ENCODE measurements at places on chromosomes 4 and X.

DNA sequence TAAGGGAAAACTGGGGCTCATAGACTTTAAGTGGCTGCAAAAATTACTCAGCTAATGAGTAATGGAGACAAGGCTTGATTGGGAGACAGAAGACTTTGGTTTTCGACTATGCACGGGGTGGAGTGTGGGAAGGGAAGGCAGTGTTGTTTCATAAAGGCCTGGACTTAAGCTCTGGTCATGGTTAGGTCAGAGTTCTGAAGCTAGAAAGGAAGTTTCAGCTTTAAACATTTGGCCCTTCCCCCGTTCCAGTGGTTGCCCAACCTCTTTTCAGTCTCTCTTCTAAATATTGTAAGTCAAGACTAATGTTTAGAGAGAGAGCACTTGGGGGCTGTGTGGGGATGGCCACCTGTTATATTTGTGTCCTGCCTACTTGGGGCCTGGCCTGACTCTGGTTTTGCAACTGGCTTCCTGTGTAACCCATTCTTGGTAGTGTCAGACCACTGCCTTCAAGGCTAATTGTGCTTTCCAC is 21.0 kb downstream of the MSN start:
- no peak for DNase-seq

GRCh38 chr4:99351487-99351886 is 1.1 kb downstream of the ADH1C start:
- no peak for DNase-seq

DNA sequence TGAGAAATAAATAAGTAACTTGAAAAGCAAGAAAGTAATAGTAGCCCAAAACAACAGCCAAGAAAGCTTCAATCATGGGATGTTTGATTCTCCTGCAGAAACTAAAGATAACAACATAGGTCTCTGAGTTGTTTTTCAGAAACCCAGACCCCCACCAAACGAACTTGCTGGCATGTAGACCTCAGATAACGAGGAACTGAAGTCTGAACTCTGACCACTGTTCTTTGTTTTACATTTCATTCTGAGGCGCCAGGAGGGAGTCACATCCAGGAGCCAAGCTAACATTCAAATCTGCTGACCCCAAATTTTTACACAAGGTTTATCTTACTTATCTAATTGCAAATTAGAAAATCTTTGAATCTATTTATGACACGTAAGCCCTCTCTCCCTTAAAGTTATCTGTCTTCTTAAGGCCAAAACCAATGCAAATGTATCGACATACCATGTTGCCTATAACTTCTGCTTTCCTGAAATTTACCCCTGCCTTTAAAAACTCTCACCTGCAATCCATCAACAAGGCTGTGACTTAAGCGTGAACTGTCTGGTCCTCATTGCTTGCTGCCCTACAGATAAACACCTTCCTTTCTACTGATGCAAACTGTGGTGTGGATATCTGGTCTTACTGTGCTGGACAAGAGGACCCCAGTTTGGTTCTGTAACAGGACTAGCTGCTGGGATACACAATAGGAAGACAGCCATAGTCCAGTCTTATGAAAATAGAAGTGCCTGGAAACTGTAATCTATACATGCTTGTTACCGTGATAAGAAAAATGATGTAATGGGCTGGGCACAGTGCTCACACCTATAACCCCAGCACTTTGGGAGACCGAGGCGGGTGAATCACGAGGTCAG is 37.5 kb upstream of the NEIL3 start:
- no peak for DNase-seq

DNA sequence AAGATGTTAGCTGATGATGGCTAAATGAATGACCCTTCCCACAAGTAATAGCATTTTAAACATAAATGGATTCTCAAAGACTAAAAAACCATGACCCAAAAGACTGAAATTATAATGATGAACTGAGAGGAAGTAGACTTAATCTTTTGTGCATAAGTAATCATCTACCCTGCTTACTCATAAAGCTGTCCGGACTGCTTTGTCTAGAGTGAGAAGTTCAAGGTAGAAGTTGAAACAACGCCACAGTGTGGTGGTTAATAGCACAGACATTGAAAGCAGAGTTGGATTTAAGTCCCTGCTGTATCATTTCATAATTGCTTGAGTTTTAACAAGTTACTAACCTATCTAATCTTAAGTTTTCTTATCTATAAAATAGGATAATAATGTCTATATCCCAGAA is 346.6 kb downstream of the CENPC start:
- DNase-seq: no peak

DNA sequence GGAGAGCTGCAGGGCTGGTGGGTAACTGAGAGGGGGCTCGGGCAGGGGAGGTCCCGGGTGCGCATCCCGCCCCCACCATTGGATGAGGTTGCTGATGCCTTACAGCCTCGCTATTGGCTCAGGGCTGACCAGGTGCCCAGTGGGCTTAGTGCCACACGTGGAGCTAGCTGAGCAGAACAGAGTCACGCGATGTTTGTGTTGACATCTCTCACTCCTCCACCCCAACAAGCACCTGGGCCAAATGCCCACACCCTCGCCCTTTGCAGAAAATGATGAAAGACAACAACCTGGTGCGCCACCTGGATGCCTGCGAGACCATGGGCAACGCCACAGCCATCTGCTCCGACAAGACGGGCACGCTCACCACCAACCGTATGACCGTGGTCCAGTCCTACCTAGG is 31.8 kb downstream of the ATP2B3 start:
- DNase-seq: no peak

- no peak for DNase-seq
These were observed 6.9 kb downstream of the MSN start for GRCh38 chrX:65674204-65674893.

DNA sequence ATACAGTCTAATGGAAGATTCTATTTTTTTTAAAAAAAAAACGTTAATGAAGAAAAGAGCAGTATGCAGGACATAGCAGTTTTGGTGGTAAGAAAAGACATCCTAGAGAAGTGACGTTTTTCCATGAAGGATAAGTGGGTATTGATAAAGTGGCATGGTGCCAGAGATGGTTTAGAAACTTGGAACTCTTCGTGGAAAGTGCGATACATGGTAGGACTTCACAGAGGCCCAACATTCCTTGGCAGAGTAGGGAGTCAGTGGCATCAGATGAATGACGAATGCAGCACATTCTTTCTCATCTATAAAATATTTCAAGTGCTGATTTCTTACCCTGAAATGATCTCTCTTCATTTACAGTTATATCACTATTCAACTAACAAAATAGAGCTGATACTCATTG is 298.7 kb downstream of the CCSER1 start:
- no peak for DNase-seq
